Glutamatergic neuron (in vitro differentiated cells): ENCODE measurements at places on chromosomes 4 and X. TPM values are rescaled to one million over a fixed set of nuclear protein-coding genes. Genes with fewer than 3 reads are reported as not detected.

- DNase-seq, result peak; percentile 66
These were observed at the start of gene FGFBP2 for GRCh38 chr4:15963001-15963451. Gene FGFBP2 (minus strand): TSS chr4:15963175. CDS start chr4:15963129, 46 bp downstream.

GRCh38 chrX:39157796-39158195, 356.5 kb downstream of the MID1IP1 start:
- DNase-seq, result no peak

The AWAT2 gene
- not detected for total RNA-seq

DNA sequence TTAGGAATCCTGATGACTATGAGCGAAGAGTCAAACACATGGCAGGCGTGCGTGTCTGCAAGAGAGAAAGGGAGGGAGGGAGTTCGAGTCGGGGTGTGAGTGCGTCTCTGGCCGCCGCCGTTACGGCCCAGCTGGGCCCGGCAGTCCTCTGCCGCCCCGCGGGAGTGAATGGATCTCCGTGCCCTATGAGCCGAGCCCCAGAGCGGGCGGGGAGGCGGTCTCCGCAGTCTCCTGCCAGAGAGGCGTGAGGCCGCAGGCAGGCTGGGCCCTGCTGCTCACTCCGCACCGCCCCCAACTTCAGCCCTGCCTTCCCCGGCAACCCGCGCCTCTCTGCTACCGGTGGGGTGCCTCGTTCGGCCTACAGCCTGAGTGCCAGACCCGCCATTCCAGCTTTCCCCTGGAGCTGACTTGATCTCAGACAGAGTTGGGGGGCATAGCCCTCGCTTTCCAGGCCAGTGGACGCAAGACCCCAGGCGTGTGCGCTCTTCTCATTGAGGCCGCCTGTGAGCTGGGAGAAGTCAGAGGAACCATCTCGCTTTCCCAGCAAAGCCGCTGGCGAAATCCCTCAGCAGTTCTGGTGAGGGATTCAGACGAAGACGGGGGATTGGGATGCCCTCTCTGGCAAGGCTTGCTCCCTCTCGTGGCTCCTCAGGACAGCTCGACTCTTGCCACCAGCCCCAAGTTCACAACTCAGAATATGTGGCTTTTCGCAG, 1.4 kb downstream of the SLC16A2 start:
- peak; percentile 71 for DNase-seq

GRCh38 chr4:113760094-113760794, 1.3 kb downstream of the CAMK2D start:
- peak; percentile 34 for DNase-seq

The STS gene
- total RNA-seq, result 7.2 TPM

The AKAP14 gene
- not detected for total RNA-seq

DNA sequence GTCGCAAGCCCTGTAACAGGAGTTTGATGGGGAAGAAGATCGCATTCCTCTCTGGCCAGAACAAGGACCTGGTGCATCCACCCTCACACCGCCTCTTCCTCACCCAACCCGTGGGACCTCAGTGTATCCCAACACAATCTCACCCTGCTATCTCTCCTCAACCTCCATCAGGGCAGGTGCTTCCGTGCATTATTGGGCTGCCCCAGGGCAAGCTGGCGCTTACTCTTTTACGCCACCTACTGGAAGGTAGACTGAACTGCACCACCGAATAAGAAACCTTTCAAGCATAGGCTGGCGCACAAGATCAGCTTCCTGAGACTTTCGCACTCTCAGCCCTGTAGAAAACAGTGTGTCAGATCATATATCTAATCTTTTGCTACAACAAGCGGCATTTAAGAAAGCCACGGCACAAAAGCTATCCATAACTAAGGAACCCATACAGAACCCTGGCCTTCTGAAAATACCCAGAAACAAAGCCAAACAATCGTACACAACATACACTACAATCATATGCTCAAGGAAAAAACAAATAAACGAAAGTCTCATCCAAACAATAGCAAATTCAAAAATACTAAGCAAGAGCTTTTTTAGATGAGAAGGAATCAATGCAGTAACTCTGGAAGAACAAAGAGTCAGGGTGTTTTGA, 209.3 kb downstream of the UGT8 start:
- peak; percentile 38 for DNase-seq

DNA sequence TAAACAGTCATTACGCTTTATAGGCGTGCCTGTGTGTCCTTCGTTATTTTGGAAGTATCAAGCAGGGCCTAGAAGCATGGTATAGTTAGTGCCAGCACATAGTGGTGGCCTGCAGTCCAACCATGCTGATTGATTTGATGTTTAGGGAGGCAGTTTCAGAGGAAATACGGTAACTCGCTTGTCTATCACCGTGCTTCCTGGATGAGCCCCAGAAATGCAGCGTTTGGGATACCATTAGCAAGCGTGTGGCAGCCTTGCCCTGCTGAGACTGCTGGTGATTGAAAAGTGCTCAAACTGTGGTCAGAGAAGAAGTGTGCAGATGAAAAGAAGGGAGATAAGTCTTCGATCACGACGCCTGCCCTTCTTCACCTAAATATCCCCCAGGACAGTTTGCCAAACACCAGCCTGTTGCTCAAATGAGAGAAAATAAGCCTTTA, 158.4 kb downstream of the CHIC2 start:
- no peak for DNase-seq

The MGARP gene
- 0.69 TPM for total RNA-seq

DNA sequence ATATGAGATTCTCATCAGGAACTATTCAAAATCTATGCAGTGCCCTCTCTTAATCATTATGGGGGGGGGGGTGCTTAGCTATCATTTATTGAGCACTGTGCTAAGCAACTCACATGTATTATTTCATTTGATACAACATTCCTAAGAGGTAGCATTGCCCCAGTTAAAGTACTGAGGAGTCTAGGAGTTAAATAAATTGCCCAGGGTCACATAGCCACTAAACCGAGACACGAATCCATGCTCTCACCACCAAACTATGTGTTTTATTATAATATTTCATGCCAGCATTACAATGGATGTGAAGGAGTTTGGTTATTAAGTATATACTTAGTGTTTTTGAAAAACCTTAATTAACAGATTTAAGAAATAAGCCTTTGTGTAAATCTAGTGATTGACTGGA, 131.4 kb downstream of the CBR4 start:
- DNase-seq, result no peak

The KIAA1210 gene
- total RNA-seq, result 0.98 TPM

DNA sequence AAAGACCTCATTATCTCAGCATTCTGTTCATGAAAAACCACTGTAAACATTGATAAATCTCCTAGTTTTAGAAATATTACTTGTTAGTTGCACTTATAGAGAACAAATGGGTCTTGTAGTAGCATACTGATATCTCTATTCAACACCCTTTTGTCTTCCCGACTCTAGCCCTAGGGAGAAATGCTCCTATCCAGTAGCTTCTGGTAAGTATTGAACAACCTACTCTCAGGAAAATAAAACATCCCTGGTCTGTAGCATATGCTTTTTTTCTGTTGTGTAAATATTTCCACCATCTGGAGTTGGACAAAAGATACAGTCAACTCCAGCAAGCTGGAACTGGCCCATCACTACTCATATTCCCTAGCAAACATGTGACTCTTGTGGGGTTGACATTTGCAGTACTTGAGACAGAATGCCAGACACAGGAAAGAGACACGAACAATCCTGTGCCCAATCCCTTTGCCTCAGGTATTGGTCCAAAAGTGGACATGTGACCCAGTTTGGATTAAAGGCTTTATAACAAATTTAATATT, 188.2 kb downstream of the GC start:
- no peak for DNase-seq
